ENCODE measurements at places on chromosomes 7 and 10. TPM values are rescaled to one million over a fixed set of nuclear protein-coding genes. Genes with fewer than 3 reads are reported as not detected.

- no peaks in the 10 kb centered on the region for H3K27me3 ChIP-seq
- no peak overlapping the region for H3K27ac ChIP-seq
- no peaks in the 10 kb centered on the region for H3K4me1 ChIP-seq
- DNase-seq, result no peak
These were observed 14.8 kb downstream of the STEAP1B start for GRCh38 chr7:22485189-22485588.

Gene FBXO24
- total RNA-seq, result 0.10 TPM

- no peaks in the 10 kb centered on the region for H3K36me3 ChIP-seq
- no peak for DNase-seq
- no peaks in the 10 kb centered on the region for H3K27me3 ChIP-seq
These were observed 95.0 kb downstream of the TAF3 start for GRCh38 chr10:7913126-7913872.

Gene HOXA6
- 3.8 TPM for total RNA-seq

- H3K4me1 ChIP-seq, result peaks cover 9% of the 10 kb centered on the region
- no peak overlapping the region for H3K4me3 ChIP-seq
- no peaks in the 10 kb centered on the region for H3K27me3 ChIP-seq
- no peak overlapping the region for H3K27ac ChIP-seq
- H3K36me3 ChIP-seq, result no peaks in the 10 kb centered on the region
These were observed 28.4 kb upstream of the GPNMB start for GRCh38 chr7:23218196-23218595.

Gene UNC5B
- 3.6 TPM for total RNA-seq

DNA sequence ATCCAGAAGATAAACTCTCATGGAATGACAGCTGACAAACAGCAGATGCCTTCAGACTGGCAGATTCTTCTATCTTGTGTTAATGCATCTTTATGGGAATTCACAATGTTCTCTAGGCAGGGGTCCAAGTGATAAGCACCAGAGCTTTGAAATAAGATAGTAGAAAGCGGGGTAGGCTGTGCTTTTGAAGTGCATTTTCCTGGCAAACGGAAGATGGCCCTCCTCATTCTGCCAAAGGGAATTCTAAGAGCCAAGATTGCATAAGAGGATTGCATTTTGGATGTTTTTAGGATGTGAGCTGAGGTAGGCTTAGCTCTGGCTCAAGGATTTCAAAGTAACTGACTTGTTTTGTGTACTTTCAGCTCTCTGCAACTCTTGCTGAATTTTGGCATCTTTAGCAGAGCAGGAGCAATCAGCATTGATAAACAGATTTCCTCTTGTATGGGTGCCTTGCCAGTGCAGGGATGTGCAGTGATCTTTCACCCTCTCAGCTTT, 298.5 kb upstream of the KLF6 start:
- DNase-seq, result no peak
- no peaks in the 10 kb centered on the region for H3K36me3 ChIP-seq
- no peaks in the 10 kb centered on the region for H3K4me1 ChIP-seq
- no peak overlapping the region for H3K27ac ChIP-seq
- no peaks in the 10 kb centered on the region for H3K27me3 ChIP-seq

GRCh38 chr7:131619336-131620305, 63.2 kb upstream of the PODXL start:
- H3K4me1 ChIP-seq, result peaks cover 62% of the 10 kb centered on the region
- no peaks in the 10 kb centered on the region for H3K27me3 ChIP-seq
- peak; percentile 82 for DNase-seq
- H3K4me3 ChIP-seq, result no peak overlapping the region
- no peaks in the 10 kb centered on the region for H3K36me3 ChIP-seq

DNA sequence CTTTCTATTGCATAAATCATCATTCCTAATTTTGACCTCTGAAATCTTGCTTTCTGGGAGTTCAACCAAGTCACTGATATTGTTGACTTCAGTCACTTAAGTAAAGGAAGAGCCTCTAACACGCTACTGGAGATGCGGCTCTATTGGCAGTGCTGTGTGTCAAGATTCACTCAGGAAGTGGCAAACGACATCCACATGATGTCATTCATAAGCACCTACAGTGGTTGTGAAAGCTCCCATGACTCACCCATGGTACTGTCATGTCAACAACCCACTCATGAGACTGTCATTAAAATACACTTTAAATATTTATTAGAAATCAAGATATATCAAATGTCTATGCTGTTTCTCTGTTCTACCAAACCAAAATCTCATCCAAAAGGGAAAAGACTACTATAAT, 52.5 kb upstream of the LHFPL3 start:
- DNase-seq, result no peak

DNA sequence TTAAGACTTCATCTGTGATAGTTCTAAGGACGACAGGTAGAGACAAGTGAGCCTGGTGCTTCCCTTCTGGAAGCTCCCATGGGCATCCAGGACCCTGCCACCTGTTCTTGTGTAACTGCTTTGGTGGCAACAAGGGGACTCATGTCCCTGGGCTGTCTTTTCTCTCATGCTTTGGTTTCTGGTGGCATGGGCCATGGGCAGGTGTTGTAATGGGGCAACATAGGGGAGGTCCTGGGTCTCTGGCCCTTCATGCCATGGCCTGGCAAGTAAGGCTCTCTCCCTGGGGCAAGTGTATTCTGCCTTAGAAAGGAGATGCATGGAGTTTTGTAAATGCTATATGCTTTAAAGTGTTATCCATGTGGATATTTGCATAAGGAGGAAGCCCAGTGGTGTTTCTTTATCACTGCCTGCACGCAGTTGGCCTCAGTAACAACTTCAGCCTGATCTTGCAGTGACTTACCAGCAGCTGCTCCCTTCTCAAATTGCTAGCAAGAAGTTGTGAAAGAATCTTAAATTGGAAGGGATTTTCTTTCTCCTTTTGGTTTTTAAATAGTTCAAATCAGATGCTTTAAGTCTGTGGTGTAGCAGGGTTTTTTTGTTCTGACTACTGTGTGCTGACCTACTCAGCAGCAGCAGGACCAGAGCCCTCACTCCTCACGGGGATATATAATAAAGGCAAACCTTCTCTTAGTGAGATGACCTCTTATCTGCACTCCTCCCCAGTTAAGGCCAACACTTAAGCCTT, 39.9 kb downstream of the OGDH start:
- DNase-seq, result no peak
- H3K27ac ChIP-seq, result no peak overlapping the region
- no peaks in the 10 kb centered on the region for H3K4me1 ChIP-seq
- no peak overlapping the region for H3K4me3 ChIP-seq

Gene GDF10
- not detected for total RNA-seq

Gene CLEC5A
- total RNA-seq, result not detected

- no peak overlapping the region for H3K4me3 ChIP-seq
- no peaks in the 10 kb centered on the region for H3K36me3 ChIP-seq
These were observed 157.2 kb upstream of the ZNF92 start for GRCh38 chr7:65216469-65216868.

Gene HOXA13
- 1.6 TPM for total RNA-seq

Gene MRPL32
- total RNA-seq, result 68.0 TPM

GRCh38 chr7:95303013-95303905, 21.1 kb downstream of the PON1 start:
- H3K27me3 ChIP-seq, result no peaks in the 10 kb centered on the region
- DNase-seq, result peak; percentile 85
- peaks cover 21% of the 10 kb centered on the region for H3K4me1 ChIP-seq
- H3K36me3 ChIP-seq, result no peaks in the 10 kb centered on the region
- peak overlapping the region; percentile 37 for H3K4me3 ChIP-seq
- peak overlapping the region; percentile 83 for H3K27ac ChIP-seq

Gene TIMM23
- total RNA-seq, result 67.0 TPM

Gene CHAT
- total RNA-seq, result not detected

Gene PTPRN2
- 6.0 TPM for total RNA-seq

- H3K36me3 ChIP-seq, result no peaks in the 10 kb centered on the region
- no peak for DNase-seq
- H3K27me3 ChIP-seq, result no peaks in the 10 kb centered on the region
- no peaks in the 10 kb centered on the region for H3K4me1 ChIP-seq
These were observed 305.9 kb downstream of the GATA3 start for GRCh38 chr10:8360365-8360764.

Gene ACSL5
- total RNA-seq, result not detected

Gene AKR1C8
- 0.23 TPM for total RNA-seq

GRCh38 chr7:123797673-123798531, 47.1 kb upstream of the HYAL4 start:
- H3K4me3 ChIP-seq, result no peak overlapping the region
- H3K36me3 ChIP-seq, result no peaks in the 10 kb centered on the region
- peak; percentile 62 for DNase-seq
- peaks cover 12% of the 10 kb centered on the region for H3K4me1 ChIP-seq
- no peak overlapping the region for H3K27ac ChIP-seq

DNA sequence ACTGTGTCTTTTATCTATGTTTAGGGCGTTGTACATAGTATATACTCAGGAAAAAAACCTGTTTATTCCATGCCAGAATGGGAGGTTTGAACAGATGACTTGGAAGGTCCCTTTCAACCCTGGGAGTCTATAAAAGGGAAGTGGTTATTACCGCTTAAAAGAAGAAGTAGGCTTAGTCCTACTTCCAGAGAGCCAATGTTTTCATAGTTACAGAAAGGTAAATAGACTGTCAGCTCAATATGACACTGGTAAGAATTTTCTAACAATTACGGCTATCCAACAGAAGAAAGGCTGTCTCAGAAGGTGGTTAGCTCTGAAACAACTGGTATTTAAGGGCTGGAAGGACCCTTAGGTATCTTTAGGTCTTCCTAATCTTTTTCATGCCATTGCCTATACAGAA, 1.1 kb upstream of the TFAM start:
- no peaks in the 10 kb centered on the region for H3K27me3 ChIP-seq
- H3K4me3 ChIP-seq, result peak overlapping the region; percentile 69
- H3K27ac ChIP-seq, result no peak overlapping the region
- no peaks in the 10 kb centered on the region for H3K4me1 ChIP-seq

DNA sequence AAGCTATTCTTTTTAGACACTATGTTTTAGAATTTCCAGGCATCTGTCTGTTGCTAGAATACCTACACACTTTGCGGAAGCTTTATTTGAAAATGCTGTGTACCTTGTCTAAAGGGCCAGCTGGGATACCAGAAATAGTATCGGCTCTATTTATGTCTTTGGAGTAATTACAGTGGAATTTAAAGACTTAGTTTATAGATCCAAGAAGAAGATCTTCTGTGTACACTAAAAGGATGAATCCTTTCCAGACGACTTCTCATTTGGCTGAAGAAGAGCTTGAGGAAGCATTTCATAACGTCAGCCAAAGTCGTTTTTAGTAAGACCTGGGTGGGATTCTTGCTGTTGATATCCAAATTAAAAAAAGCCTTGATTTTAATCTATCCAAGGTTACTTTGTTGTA, 365.9 kb downstream of the INHBA start:
- H3K36me3 ChIP-seq, result no peaks in the 10 kb centered on the region
- 0 out of 2 replicates have a peak, but pooled peaks cover 6% of the 10 kb centered on the region for H3K27me3 ChIP-seq
- no peaks in the 10 kb centered on the region for H3K4me1 ChIP-seq
- DNase-seq, result no peak

Gene PLAU
- 64.8 TPM for total RNA-seq

Gene ASIC3
- 1.3 TPM for total RNA-seq

DNA sequence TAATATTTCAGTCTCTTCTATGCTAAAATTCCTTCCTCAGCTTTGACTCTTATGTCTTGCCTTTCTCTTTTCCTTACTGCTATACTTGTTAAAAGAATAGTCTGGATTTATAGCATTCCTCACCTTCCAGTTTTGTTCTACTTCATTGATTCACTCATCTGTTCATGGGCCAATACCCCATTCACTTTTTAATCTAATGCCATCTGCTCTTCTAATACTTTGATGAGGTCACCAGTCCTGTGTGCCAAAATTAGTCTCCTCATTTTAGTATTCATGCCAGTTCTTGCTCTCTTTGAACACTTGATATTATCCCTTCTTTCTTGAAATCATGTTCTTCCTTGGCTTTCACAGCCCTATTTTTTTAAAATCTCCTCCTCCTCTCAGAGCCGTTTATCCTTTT, 19.3 kb downstream of the STK17A start:
- H3K27me3 ChIP-seq, result no peaks in the 10 kb centered on the region
- H3K36me3 ChIP-seq, result peaks cover 5% of the 10 kb centered on the region
- H3K4me1 ChIP-seq, result no peaks in the 10 kb centered on the region
- no peak for DNase-seq

Gene ZNF282
- total RNA-seq, result 27.5 TPM

DNA sequence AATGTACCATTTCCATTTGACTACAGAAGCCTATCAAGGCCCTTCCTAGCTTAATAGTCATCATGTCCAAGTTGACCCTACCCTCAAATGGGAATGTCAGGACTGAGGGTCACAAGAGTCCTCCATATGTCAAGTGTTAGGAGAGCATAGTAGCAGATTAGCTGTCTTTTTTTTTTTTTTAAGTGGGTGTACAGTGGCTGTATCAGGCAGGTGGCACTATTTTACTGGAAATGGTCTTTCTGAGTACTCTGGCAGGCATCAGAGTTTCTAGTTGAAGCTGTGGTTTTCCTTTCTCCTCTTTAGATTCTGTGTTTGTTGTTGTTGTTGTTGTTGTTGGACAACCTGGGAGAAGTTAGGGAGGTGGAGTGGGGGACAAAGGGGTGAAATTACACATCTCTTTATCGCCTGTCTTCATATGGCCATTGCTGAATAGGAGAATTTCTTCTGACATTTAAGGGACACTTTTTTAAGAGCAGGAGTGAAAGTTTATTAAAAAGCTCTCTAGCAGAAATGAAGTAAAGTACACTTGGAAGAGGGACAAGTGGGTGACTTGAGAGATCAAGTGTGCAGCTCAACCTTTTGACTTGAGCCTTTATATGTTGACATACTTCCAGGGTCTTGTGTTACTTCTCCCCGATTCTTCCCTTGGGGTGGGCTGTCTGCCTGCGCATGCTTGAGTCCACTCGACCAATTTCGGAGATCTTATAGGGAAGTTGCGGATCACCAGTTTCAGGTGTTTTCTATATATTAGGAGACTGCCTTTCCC, 104.1 kb upstream of the FOXP2 start:
- DNase-seq, result no peak
- H3K27ac ChIP-seq, result no peak overlapping the region
- H3K36me3 ChIP-seq, result no peaks in the 10 kb centered on the region
- no peaks in the 10 kb centered on the region for H3K27me3 ChIP-seq

DNA sequence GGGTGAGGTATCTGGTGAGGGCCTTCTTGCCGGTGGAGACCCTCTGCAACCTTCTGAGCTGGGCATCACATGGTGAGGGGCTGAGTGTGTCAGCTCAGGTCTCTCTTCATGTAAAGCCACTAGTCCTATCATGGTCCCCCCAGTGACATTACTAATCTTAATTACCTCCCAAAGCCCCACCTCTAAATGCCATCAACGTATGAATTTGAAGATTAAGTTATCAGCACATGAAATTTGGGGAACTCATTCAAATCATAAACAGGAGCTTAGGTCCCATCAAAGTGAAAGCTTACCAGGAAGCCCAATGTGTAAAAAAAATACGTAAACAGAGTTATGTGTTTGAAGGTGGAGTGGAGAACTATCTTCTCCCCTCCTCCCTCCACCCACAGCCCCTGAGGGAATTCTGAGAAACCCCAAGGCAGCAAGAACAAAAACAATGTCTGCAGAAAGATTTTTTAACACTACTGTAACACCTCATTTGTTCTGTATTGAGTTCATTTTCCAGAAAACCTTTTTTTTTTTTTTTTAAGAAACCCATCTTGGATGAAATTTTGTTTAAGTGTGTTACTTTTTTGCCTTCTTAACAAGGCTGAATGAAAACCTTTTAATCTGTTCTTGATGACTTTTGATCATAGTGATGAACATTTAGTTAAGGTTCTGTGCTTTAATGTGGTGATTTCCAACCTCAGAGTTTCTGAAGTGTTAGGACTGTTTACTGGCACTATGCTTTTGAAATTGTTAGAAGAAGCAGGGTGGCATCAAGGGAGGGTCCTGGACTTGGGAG, 19.1 kb upstream of the PCGF5 start:
- no peaks in the 10 kb centered on the region for H3K36me3 ChIP-seq
- H3K4me1 ChIP-seq, result no peaks in the 10 kb centered on the region
- DNase-seq, result no peak
- H3K27me3 ChIP-seq, result no peaks in the 10 kb centered on the region
- H3K27ac ChIP-seq, result no peak overlapping the region
